ENCODE measurements at places on chromosomes 2 and 18.
A peak's percentile ranks its signal among the peaks of the same experiment; 100 is the strongest.

- no peak for DNase-seq
Measured at GRCh38 chr18:43934781-43935471, 657.6 kb upstream of the SYT4 start.

- no peak for DNase-seq
Measured at GRCh38 chr18:57841568-57841967, 38.5 kb upstream of the ATP8B1 start.

DNA sequence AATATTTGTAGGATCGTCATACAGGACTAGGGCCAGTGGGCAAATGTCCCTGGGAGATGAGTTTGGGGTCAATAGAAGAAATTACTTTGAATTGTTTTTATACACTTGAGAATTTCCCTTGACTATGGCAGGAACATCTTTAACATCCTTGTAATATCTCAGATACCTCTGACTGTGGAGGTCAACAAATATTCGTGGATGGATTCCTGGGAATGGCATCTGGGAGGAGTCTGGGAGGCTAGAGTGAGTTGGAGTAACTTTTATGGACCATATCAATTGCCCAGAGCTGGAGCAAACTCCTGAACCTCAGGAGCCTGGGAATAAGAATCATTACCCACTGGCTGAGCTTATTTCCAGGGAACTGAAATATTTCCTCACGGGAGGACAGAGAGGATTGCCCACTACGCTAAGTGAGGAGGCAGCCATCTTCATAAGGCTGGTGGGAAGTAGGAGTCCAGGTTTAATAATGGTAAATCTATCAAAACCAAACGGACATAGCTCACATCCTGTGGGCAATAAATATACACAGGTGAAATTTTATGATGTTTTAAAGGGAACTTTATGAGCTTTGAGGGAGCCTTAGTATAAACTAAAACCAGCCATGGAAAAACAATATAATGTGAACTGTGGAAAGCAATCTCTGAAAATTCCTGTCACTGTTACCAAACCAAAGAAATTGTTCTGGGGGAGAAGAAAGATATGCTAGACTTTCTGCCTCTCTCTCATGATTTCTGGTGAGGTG is 44.4 kb upstream of the LCLAT1 start:
- no peak for DNase-seq

DNA sequence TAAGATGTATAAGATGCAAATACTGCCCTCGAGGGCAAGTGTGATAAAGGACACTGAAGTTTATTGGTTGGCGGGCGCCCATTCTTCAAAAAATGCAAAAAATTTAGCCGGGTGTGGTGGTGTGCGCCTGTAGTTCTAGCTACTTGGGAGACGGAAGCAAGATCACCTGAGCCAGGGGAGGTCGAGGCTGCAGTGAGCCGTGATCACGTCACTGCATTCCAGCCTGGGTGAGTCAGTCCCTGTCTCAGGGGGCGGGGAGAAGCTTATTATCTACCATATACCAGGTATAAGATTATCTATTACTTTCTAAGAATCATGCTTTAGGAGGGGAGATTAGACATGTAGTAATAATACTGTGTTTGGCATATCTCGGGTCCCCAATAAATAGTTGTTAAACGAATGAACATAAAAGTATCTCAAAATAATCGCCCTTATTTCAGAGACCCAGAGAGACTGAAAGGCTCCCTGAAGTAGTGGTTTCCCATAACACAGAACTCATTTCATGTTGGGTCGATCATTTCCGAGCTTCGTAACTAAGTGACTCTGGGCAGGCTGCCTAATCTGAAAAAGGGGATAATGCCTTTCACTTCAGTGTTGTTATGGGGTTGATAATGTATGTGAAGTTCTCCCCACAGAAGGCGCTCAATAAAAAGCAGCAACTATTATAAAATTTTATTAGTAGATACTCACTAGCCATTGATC is 1.2 kb upstream of the SELENOI start:
- no peak for DNase-seq

GRCh38 chr2:24762518-24762917 is 30.7 kb downstream of the PTRHD1 start:
- DNase-seq, result no peak

- DNase-seq, result no peak
Measured at GRCh38 chr2:174442546-174443510, 44.0 kb downstream of the GPR155 start.

DNA sequence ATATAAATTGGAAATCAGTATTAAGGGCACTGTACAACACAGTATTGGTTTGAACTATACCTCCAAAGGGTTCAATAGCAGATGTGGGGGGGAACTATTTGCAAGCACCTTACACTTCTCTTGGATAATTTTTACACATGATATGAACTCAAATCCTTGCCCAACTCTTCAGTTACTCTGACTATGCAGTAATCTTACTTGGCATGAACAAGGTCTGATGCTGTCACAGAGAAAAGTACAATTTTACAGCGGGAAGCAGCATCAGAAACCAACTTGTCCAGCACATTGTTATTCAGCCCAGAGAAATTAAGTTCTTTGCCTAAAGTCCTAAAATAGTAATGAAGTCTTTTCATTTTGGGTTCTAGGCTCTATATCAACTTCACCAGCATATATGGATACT is 98.2 kb downstream of the ZNF521 start:
- DNase-seq, result no peak

DNA sequence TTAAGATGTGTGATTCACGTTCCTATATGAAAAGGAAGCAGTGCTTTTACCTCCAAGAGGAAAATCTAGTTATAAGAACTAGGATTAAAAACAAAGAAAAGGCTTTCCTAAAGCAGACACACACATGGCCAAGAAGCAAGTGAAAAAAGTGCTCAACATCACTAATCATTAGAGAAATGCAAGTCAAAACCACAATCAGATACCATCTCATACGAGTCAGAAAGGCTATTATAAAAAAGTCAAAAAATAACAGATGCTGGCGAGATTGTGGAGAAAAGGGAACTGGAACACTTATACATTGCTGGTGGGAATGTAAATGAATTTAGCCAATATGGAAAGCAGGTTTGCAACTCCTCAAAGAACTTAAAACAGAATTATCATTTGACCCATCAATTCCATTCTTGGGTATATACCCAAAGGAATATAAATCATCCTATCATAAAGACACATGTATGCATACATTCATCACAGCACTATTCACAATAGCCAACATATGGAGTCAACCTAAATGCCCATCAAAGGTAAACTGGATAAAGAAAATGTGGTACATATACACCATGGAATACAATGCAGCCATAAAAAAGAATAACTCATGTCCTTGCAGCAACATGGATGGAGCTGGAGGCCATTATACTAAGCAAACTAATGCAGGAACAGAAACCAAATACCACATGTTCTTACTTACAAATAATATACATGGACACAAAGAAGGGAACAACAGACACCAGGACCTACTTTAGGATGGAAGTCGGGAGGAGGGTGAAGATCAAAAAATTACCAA is 285.3 kb downstream of the RAD51AP2 start:
- no peak for DNase-seq

DNA sequence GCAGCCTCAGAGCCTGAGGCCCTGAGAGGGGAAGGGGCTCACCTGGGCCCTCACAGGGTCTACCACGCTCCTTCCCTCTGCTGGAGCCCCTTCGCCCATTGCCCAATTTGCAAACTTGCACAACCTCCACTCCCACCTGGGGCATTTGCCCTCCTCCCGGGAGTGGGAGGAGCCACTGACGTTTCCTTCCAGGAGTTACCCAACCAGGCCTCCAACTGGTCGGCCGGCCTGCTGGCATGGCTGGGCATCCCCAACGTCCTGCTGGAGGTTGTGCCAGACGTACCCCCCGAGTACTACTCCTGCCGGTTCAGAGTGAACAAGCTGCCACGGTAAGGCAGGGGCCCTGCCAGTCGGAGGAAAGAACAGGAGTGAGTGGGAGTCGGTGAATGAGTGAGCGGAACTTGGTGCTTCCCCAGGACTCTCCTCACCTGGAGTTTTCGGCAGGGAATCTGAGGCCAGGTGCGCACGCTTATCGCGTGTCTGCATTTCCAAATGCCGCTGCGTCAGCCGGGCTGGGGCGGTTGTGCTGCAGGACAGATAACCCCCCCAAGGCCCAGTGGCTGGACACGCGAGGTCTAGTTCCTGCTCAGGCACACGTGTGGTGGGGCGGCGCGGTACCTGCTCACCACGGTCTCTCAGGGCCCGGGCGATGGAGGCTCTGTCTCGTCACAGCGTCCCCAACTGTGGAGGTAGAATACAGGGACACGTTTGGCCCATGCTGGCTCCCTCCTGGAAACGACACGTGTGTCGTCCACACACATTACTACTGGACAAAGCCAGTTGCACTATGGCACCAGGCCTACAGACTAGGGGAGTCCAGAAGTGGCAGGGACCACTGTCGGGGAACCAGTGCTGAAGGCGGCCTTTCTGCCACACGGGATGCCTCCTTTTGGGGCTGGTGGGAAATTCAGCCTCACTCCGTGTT is 11.7 kb downstream of the ANO7 start:
- no peak for DNase-seq

DNA sequence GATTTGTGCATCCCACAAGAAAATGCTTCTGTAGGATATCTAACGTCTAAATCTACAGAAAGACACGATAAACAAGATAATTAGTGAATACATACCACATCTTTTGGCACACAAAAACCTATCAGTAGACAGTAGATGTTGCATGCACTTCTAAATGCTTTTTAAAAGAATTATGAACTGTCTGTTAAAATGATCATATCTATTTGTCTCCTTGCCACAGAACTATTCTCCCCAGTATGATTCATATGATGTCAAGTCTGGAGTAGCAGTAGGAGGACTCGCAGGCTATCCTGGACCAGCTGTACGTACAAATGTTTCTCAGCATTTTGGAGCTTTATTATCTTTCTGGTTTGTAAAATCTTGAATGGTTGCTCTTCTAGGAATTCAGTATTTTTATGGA is 12.7 kb downstream of the COL3A1 start:
- DNase-seq, result no peak

DNA sequence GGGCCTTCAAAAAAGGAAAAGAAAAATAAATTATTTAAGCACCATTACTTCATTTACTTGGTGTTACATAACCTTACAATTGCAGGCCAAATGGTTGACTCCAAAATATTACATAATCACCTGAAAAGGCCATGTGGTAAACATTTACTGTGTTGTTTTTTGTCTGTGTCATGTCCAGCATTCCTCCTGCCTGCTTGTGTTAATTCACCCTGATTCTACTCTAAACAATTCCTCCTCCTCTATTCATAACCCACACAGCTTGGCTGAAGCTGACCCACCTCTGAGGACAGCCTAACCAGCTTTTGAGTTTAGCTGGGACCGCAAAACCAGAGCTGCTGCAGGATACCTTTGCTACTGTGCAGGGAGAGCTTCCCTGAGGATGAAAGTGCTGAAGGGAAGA is 35.4 kb downstream of the TMX3 start:
- no peak for DNase-seq

- DNase-seq, result no peak
Measured at GRCh38 chr2:172311921-172312345, 115.5 kb upstream of the ITGA6 start.

DNA sequence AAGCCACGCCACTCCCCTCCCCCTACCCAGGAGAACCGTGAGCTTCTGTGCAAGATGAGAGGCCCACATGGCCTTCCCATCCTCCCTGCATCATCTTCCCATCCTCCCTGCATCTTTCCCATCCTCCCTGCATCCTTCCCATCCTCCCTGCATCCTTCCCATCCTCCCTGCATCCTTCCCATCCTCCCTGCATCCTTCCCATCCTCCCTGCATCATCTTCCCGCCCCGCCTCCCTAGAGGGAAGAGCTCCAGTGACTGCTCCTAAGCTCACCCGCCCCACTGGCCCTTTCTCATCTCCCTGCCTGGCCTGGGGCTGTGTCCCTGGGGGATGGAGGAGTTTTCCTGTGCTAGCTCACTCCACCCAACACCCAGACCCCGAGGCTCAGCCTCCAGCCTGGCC is 93.3 kb upstream of the ASAP2 start:
- DNase-seq, result no peak

- DNase-seq, result no peak
Measured at GRCh38 chr2:73947412-73948018, 20.8 kb downstream of the DGUOK start.

GRCh38 chr2:39228413-39229209 is 15.2 kb downstream of the CDKL4 start:
- no peak for DNase-seq

DNA sequence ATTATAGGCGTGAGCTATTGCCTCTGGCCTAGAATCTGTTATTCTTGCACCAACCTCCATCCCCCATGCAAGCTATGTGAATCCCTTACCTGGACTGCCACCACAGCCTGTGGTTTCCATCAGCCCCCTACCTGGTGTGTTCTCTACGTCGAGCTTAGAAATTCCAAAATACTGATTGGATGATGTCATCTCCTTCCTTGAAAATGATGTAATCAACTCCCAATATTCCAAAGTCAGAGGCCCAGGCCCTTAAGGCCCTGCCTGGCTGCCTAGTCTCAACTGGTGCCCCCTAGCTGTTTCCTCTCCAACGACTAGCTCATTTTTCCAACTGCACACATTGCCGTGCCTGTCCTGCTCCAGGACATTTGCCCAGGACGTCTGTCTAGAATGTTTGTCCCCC is 41.3 kb upstream of the GBX2 start:
- no peak for DNase-seq

- no peak for DNase-seq
Measured at GRCh38 chr18:28972333-28972907, 795.5 kb upstream of the CDH2 start.

GRCh38 chr2:155372969-155373368 is 674.5 kb downstream of the KCNJ3 start:
- DNase-seq, result no peak

- no peak for DNase-seq
Measured at GRCh38 chr2:203897544-203897943, 30.0 kb downstream of the CTLA4 start.

- DNase-seq, result no peak
Measured at GRCh38 chr2:231696004-231696367, 12.3 kb upstream of the PTMA start.

GRCh38 chr2:222792001-222792611 is 68.7 kb upstream of the ACSL3 start:
- no peak for DNase-seq

GRCh38 chr2:9753276-9753600 is 90.0 kb upstream of the TAF1B start:
- peak; percentile 25 for DNase-seq

GRCh38 chr2:162297925-162298552 is 20.4 kb downstream of the IFIH1 start:
- DNase-seq, result no peak

DNA sequence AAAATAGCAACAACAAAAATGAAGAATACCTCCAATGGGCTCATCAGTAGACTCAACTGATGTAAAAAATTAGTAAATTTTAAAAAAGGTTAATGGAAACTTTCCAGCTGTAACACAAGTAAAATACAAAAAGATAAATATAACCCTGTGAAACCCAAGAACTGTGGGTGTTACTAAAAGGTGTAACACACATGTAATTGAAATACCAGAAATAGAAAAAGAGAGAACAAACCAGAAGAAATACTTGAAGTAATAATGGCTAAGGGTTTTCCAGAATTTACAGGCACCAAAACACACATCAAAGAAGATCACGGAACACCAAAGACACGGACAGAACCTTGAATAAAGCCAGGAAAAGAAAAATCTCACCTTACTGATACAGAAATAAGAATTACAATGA is 590.6 kb upstream of the RAB6C start:
- DNase-seq, result no peak

GRCh38 chr2:148813603-148814065 is 61.4 kb upstream of the KIF5C start:
- DNase-seq, result peak; percentile 35
